ENCODE measurements at places on chromosomes 1 and 21. TPM values are rescaled to one million over a fixed set of nuclear protein-coding genes. Genes with fewer than 3 reads are reported as not detected.

Gene PYHIN1
- 0.98 TPM for total RNA-seq

Gene CYP2J2
- 17.0 TPM for total RNA-seq

Gene DFFA
- total RNA-seq = 50.6 TPM

Gene ATP6V1G3
- not detected for total RNA-seq

Gene PCP4
- total RNA-seq = not detected

Gene SELENBP1
- total RNA-seq = 9.8 TPM

Gene TRPM2
- not detected for total RNA-seq

Gene ALG14
- total RNA-seq = 5.8 TPM

Gene CIART
- 0.42 TPM for total RNA-seq

- no peak overlapping the region for H3K27ac ChIP-seq
- no peaks in the 10 kb centered on the region for H3K27me3 ChIP-seq
- peaks cover 33% of the 10 kb centered on the region for H3K36me3 ChIP-seq
- H3K4me1 ChIP-seq = peaks cover 18% of the 10 kb centered on the region
- no peak for DNase-seq
- H3K4me3 ChIP-seq = no peak overlapping the region
Observed at GRCh38 chr21:31658053-31658452, 1.4 kb upstream of the SOD1 start.

DNA sequence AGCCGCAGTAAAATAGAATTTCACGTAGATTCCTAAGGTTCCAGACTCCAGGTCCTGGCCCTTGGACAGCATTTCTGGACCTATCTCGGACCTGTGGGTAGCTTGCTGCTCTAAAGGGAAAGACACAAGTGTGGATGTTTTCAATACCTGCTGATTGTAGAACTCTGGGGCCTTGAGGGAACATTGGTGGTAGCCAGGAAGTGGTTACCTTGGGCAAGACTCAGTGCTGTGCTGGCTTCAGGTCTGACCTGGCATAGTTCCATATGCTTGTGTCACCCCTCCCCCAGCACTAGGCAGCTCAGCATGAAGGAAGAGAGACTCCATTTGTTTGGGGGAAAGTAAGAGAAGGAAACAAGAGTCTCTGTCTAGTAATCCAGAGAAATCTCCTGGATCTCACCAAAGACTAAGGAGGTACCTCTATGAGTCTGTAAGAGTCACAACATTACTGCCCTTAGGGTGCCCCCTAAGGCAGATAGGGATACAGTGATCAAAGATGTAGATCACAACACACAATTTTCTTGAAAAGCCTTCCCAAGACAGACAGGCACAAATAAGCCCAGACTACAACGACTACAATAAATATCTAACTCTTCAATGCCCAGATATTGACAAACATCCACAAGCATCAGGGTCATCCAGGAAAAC, 398.8 kb downstream of the TGFB2 start:
- H3K27ac ChIP-seq = peak overlapping the region; percentile 12
- H3K4me1 ChIP-seq = peaks cover 53% of the 10 kb centered on the region
- no peak overlapping the region for H3K4me3 ChIP-seq
- no peaks in the 10 kb centered on the region for H3K36me3 ChIP-seq
- DNase-seq = peak; percentile 58

DNA sequence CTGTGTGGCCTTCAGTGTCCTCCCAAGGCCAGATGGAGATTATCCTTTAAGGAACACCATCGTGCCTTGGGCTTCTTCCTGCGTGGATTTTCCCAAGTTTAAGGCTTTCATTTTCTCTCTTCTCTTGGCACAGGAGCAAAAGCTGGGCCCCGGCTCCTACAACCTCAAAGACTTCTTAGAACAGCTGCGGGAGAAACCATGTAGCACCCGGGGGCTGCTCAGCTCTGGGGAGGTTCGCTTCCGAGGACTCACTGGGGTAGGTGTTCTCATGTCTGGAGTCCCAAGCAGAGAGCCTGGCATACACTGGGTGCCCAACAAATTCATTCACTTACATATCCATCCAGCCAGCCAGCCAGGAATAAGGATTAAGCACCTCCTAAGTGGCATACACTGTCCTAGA, 6.6 kb upstream of the TTC22 start:
- H3K36me3 ChIP-seq = no peaks in the 10 kb centered on the region
- peaks cover 40% of the 10 kb centered on the region for H3K4me1 ChIP-seq
- no peak for DNase-seq
- peaks cover 13% of the 10 kb centered on the region for H3K27me3 ChIP-seq
- H3K4me3 ChIP-seq = no peak overlapping the region

DNA sequence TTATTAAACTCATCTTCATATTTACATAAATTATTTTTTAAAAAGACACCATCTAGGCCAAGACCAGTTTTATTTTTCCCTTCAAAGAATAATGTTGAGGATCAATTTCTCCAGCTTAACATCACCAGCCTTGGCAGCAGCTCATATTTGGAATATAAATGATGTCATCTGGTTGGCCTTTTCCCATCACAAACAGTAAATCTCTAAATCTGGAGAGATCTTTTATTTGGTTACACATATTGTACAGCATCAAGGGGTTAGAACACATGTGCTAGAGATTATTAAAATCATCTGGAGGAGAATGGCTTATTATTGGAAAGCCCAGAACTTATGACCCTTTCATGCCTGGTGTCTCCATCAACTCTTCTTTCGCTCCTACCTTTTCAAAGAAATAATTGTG, 508.8 kb downstream of the PLPP3 start:
- no peaks in the 10 kb centered on the region for H3K36me3 ChIP-seq
- H3K27ac ChIP-seq = no peak overlapping the region
- no peaks in the 10 kb centered on the region for H3K4me1 ChIP-seq
- no peak overlapping the region for H3K4me3 ChIP-seq
- DNase-seq = no peak

- no peak overlapping the region for H3K4me3 ChIP-seq
- no peaks in the 10 kb centered on the region for H3K36me3 ChIP-seq
- peaks cover 23% of the 10 kb centered on the region for H3K27me3 ChIP-seq
- no peaks in the 10 kb centered on the region for H3K4me1 ChIP-seq
Observed at GRCh38 chr1:184988506-184988905, 14.2 kb upstream of the NIBAN1 start.

- H3K4me1 ChIP-seq = no peaks in the 10 kb centered on the region
- no peak overlapping the region for H3K4me3 ChIP-seq
- no peak for DNase-seq
- no peaks in the 10 kb centered on the region for H3K36me3 ChIP-seq
- no peak overlapping the region for H3K27ac ChIP-seq
Observed at GRCh38 chr1:7278045-7278444, 492.8 kb downstream of the CAMTA1 start.

GRCh38 chr1:103336408-103336807, 189.1 kb upstream of the RNPC3 start:
- no peaks in the 10 kb centered on the region for H3K27me3 ChIP-seq
- no peak overlapping the region for H3K4me3 ChIP-seq
- no peaks in the 10 kb centered on the region for H3K36me3 ChIP-seq
- no peak for DNase-seq

DNA sequence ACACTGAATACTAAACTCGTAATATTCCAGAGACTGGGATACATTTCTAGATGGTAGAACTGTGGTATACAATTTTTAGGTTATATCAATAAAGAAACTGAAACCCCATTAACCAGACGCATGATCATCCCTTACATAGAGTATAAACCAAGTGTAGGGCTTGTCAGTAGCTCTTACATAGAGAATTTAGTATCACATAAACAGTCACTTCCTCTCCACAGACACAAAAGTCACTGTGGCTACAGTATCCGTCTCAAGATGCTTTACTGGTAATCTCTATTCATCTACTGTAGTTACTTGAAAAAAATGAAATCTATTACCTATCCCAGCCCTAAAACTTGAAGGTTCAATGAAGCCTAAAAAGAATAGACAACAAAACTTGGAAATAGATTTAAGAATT, 252.3 kb upstream of the TMPRSS15 start:
- no peaks in the 10 kb centered on the region for H3K27me3 ChIP-seq
- H3K4me1 ChIP-seq = no peaks in the 10 kb centered on the region
- no peak overlapping the region for H3K4me3 ChIP-seq

- no peak overlapping the region for H3K27ac ChIP-seq
- no peaks in the 10 kb centered on the region for H3K4me1 ChIP-seq
- peaks cover 43% of the 10 kb centered on the region for H3K27me3 ChIP-seq
- H3K36me3 ChIP-seq = peaks cover 13% of the 10 kb centered on the region
- DNase-seq = no peak
Observed at GRCh38 chr1:204147406-204148383, 4.1 kb downstream of the ETNK2 start.

DNA sequence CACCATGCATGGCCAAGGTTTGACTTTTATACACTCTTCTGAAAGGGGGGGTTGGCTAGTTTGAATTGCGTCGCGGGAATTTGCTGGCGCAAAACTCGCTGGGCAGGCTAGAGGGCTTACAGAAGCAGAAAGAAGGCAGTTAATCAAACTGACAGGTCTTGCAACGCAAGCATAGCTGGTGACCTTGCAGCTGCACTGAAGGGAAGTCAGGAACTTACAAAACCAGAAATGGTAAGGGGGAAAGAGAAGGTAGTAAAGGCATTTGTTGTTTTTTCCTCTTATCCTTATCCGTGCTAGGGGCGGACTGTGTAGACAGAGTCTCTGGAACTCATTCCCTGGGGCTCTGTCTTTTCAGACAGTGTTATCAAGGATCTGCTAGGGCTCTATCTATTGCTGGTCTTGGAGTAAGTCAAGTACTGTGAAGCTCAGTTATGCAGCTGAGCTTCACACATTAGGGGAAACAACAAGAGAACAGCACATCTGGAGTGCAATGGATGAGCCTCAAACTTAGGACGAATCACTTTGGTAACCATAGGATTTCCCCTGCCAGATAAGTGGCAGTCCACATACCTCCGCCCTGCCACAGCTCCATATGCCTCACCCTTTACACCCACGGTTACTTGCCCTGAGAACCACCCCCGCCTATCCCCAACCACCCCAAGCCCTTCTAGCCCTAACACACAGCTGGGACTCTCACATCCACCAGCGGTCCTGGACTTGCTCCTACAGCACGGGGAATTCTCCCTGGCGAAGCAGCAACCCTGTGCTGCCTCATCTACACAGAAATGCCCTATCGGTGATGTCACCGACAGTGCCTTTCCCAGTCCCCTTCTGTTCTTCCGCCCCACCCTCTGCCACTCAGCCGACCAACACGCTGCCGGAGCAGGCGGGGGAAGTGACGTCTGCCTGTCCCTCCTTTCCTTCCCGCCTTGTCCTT, 251.4 kb downstream of the FAM72C start:
- DNase-seq = peak; percentile 78
- H3K4me1 ChIP-seq = peaks cover 16% of the 10 kb centered on the region
- H3K27ac ChIP-seq = peak overlapping the region; percentile 89
- H3K4me3 ChIP-seq = peak overlapping the region; percentile 68
- peaks cover 12% of the 10 kb centered on the region for H3K36me3 ChIP-seq
- H3K27me3 ChIP-seq = no peaks in the 10 kb centered on the region

GRCh38 chr1:153527023-153527682, 8.6 kb downstream of the S100A6 start:
- H3K27me3 ChIP-seq = no peaks in the 10 kb centered on the region
- peaks cover 18% of the 10 kb centered on the region for H3K36me3 ChIP-seq
- no peak for DNase-seq
- no peak overlapping the region for H3K4me3 ChIP-seq
- H3K4me1 ChIP-seq = peaks cover 20% of the 10 kb centered on the region
- no peak overlapping the region for H3K27ac ChIP-seq

DNA sequence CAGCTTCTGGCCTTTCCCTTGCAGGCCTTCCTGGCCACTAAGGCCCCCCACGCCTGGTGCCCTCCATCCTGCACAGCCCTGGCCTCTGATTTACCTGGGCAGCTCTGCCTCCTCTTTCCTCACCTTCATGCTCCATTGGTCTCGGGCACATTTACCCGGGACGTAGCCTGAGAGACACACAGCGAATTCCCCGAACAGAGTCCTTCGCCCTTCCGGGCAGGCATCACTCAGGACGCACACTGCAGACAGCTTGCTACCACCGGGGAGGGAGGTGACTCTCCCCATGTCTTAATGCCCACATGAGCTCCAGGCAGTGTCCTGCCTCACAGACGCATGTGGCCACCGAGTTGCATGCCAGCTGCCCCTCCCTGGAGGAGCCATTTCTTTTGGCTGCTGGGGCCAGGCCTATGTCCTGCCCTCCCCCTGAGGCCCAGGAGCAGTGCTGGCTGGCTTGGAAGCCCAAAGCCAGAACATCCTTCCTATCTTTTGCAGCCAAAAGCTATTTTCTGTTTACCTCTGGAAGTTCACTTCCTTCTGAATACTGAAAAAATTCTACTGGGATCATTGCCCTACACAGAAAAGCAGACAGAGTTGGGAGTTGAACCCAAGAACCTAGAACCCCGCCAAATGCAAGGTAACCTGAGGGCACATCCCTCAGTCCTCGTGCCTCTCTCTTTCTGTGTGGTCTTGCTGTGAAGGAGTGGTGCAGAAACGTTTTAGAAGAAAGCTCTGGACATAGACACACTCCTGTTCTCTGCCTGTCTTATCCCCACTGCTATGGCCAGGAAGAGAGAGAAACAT, 209.5 kb downstream of the TOMM20 start:
- H3K4me3 ChIP-seq = no peak overlapping the region
- no peak for DNase-seq
- no peak overlapping the region for H3K27ac ChIP-seq
- H3K4me1 ChIP-seq = peaks cover 8% of the 10 kb centered on the region
- H3K36me3 ChIP-seq = no peaks in the 10 kb centered on the region
